Adrenal gland (tissue), 19 donors: ENCODE measurements at places on chromosomes 1 and 21. TPM values are rescaled to one million over a fixed set of nuclear protein-coding genes. Genes with fewer than 3 reads are reported as not detected.
A peak's percentile ranks its signal among the peaks of the same experiment; 100 is the strongest.

- no peak for DNase-seq
These were observed 33.7 kb upstream of the SCMH1 start for GRCh38 chr1:41275831-41276230.

ADAMTSL4 gene
- 2.4 TPM for total RNA-seq

DNA sequence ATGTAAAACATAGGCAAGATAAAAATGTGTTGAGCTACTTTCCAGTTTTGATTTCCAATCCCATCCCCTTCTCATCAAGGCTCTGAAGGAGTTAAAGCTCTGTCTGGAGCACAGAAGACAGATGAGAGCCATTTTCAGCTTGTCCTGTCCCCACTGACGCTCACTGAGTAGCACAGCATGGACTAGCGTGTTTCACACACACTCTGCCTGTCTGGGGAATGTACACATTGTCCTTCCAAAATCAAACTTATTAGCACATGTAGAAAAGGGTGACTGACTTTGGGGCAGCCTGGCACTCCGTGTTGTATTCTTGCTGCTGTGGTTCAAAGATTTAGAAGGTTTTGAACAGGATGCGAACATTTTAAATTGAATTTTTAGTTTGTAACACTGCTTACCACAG is 139.2 kb downstream of the NEK7 start:
- DNase-seq = no peak

- DNase-seq = peak; percentile 66
These were observed 8.5 kb downstream of the GGPS1 start for GRCh38 chr1:235336903-235337302.

DNA sequence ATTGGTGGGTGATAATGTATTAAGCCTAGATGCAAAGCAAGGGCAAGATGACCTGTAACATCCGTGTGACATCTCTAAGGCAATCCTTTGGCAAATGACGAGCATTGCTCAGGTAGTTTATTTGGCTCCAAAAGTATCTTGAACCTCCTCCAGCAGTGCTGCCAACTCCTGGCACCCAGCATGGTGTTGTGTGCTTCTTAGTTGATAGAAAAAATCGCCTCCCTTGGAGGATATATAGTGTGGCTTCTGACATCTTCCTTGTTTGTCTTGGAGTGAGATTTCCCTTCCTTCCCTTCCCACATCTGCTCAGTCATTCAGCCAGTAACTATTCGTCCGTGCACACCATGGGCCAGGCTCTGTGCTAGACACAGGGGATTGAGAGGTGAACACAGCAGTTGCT is 121.8 kb downstream of the TOMM20 start:
- no peak for DNase-seq

SELE gene
- total RNA-seq = 0.85 TPM

ADCY10 gene
- total RNA-seq = 0.24 TPM

DNA sequence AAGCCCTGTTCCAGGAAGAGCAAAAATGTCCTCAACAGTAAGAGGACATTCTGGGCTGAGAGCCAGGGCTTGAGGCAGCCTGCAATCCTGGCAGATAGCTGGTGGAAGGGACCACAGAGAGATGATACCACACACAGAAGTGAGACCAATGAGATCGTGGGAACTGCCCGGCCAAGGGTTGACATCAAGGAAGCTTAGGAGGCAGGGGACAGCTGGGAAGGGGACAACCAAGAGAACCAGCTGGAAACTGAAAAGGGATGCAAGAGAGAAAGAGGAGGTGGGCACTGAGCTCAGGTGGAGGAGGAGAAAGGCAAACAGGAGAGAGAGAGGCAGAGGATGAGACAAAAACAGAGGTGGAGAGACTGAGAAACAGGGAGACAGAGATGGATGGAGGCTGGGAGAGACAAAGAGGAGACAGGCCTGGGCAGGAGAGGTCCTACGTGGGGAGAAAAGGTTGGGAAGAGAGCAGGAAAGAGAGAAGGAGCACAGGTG is 9.2 kb downstream of the PDZK1IP1 start:
- DNase-seq = no peak

DNA sequence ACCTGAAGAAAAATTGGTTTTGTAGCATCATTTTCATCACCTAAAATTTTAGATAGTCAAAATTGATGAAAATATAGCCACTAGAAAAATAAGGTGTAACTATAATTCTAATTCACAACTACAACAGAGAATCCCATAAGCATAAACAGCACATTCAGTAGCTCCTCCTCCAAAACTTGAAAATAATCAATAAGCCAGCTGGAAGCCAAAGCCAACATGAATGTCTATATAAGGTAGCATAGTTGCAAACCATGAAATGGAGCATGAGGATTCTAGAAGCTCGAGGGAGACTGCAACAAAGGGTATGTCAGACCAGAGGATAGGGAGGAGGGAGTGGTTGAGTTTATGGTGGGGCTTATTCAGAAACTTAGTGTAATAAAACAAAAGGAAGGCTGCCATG is 22.4 kb downstream of the ACBD3 start:
- no peak for DNase-seq

DNA sequence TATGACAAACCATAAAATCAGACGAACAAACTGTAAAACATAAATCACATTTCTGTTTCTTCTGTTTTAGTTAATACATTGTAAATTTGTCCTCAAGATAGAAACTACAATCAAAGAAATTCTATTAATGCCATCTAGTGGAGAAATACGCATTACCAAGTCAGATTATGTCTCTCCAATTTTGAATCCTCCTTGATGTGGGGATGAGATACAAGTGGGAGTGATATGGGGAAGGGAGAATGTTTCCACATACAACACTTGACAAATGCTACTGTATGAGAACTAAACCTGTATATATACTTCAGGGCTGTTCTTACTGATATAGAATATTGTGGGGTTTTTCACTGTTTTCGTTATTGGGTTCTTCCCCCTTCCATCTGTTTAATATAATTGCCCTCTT is 2.6 kb downstream of the HFM1 start:
- no peak for DNase-seq

DNA sequence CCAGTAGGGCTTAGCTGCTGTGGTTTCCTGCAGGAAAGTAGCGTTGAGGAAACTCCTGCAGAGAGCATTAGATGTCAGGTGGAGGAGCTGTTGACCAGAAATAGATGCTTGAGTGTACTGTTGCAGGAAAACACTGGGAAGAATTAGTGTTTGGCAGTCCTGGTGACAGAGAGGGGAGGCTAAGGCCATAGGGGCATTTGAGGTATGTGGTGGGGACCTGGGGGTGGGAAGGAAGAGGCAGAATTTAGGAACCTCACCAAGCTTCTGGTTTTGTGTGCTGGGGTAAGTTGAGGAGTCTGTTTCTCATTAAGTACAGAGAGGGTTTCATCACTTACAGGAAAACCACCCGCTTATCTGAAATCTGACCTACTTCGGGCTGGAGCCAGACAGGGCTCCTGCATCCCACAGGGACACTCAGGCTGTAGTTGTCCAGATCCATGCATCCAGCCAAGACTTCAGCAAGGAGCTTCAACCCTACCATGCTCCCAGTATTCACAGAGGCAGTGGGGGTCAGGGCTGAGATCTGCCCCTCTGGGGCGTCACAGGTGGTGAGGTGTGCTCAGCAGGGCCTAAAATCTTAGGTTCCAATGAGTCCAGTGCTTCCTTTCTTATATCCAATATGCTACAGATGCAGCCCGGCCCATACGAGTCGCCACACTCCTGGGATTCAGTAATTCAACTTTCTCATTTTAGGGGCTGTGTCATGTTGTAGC is 15.1 kb downstream of the SH2D2A start:
- no peak for DNase-seq

DNA sequence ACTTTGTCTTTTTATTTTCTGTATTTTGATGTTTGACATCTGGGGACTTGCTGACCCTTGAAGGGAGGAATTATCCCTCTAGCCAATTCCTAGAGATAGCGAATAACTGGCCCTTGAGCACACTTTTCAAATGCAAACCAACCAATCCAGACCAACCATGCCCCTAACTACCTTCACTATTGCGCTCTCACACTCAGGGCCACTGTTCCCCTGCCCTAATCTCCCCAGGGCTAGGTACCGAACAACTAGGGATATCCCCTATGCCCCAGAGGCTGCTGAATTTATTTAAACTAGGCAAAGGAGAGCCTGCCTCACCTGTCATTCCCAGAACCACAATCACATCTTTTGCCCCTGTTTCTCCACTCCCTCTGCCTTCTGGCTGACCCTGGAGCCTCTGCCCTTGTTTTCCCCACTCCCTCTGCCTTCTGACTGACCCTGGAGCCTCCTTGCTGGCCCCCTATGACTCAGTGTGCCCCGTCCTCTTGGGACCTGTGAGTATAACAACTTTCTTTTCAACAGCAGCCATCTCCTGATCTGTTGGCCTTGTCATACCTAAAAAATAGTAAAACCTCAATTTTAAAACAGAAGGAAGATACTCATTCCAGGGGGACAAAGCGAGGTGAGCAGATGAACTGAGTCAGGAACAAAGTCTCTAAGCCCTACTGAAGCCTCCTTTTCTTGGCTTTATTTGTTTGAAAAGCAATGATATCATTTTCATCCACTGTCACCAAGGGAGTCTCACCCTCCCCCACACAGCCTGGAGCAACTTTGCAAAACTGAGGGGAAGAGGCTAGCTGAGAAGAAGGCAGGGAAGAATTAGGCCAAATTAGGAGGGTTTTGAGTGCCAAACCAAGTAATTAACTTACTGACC is 115.5 kb downstream of the NMNAT2 start:
- DNase-seq = no peak

S100A8 gene
- 61.1 TPM for total RNA-seq

GRCh38 chr1:208216062-208216461 is 28.1 kb downstream of the PLXNA2 start:
- DNase-seq = no peak

SLFNL1 gene
- 0.18 TPM for total RNA-seq

VPS72 gene
- 57.1 TPM for total RNA-seq

- DNase-seq = no peak
These were observed 46.7 kb downstream of the CAMK2N1 start for GRCh38 chr1:20439282-20439681.

RGS4 gene
- total RNA-seq = 30.7 TPM

GRCh38 chr21:34199121-34199910 is 125.9 kb downstream of the MRPS6 start:
- no peak for DNase-seq

IGSF9 gene
- total RNA-seq = 0.23 TPM

DNA sequence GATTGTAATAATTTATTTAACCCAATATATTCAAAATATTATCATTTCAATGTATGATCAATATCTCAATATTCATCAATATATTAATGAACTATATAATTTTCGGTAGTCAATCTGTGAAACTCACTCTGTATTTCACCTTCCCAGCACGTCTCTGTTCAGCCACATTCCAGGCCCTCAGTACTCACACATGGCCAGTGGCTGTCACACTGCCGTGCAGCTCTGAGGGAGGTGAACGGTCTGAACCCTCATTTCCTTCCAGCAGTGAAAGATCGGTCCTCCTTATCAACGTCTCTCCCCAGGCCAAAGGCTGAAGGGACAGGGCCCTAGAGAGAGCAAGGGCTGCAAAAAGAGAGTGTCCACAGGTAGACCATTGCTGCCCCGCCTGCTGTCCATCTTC is 39.5 kb upstream of the ZNF124 start:
- DNase-seq = no peak

RNF2 gene
- total RNA-seq = 19.8 TPM

- DNase-seq = no peak
These were observed 34.9 kb downstream of the UBASH3A start for GRCh38 chr21:42438316-42439205.

LCE1E gene
- not detected for total RNA-seq

DNA sequence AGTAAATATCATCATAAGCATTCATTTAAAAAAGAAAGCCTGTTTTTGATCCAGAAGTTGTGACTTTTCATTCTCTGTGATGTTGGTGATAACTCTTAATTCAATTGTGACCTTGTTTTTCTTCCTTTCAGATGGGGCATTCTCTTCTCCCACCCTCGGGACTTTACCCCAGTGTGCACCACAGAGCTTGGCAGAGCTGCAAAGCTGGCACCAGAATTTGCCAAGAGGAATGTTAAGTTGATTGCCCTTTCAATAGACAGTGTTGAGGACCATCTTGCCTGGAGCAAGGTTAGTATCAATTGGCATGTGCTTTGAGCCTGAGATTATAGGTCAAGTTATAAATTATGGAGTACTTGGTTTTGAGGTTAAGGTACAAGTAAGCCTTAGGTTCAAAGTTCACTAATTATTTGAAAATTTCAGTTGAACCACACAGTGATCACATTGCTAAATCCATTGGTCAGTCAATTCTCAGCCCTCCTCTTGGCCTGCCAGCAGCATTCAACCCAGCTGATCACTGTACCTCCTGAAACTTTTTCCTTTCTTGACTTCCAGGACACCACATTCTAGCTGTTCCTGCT is 4.1 kb downstream of the PRDX6 start:
- DNase-seq = no peak

DNA sequence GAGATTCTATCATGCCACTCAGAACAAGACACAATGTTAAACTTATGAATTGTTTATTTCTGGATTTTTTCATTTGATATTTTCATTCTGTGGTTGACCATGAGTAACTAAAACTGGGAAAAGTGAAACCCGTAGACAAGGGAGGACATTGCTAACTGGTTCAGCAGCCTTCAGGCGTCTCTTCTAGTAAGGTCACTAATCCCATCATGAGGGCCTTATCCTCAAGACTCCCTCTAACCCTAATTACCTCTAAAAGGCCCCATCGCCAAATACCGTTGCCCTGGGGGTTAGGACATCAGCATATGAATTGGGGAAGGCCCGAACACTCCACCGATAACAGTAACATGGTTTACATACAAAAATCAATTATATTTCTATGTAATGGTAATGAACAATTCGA is 247.6 kb downstream of the TM2D1 start:
- DNase-seq = no peak

USH2A gene
- 0.44 TPM for total RNA-seq

TNFSF18 gene
- 0.22 TPM for total RNA-seq
